ENCODE measurements at places on chromosomes 2 and 18.

DNA sequence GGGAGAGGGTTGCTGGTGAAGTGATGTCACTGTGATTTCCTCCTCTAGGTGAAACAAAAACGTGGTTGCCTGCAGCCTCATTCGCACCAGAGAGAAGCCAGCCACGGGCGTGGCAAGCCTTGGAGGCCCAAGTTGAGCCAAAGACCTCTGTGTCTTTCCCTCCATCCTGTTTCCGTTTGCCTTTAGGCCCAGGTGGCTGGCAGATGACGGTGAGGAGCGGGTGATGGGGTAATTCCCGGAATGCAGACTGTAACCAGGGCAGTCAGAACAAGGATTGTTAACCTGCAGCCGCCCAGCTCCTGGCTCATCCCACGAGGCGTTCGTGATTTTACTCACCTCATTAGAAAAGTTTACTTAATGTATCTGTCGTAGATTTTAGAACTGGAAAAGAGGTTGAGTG is 14.4 kb downstream of the CTIF start:
- DNase-seq = no peak

DNA sequence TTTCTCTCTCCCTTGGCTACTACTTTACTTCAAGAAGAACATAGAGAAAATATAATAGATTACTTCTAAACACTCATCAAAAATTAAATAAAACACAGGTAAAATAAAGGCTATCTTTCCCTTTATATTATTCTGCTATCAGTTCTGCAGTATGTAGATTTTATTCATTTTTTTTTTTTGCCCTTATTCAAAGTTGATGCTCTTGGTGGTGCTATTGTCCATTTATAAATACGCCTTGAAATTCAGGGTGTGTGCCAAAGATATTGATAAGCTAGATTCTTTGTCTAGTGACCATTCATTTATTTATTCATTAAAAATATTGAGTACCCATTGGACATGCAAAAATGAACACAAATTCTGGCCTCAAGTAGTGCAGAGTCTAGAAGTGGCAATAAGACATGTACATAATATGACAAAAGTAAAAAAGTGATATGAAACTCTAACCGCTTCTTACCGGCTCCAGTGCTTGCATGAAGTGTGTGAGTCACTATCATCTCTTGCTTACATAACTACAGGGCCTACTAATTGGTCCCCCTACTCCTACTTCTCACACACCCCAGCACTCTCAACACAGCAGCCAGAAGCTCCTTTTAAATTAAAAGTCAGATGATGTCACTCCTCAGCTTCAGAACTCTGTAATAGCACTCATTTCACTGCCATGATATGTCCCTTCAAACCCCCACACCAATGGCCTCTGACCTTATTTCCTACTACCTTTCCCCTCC is 208.3 kb upstream of the FANCL start:
- no peak for DNase-seq

- no peak for DNase-seq
These were observed 69.6 kb downstream of the MDH1 start for GRCh38 chr2:63658176-63658968.

DNA sequence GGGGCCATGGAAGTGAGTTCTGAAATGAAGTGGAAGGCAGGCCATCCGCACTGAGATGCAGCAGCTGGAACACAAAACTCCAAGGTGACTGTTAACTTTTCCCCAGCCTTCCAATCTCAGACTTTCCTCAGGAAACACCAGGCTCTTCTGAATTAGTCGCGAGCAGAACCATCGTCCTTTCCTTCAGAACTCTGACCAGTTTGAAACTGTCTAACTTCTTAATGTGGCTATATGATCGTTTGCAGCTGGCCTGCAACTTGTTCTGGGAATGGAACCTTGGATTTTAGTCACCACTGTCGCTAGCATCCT is 620 bp upstream of the RPL37A start:
- no peak for DNase-seq

GRCh38 chr2:190272457-190272842 is 47.2 kb downstream of the HIBCH start:
- no peak for DNase-seq

- DNase-seq = no peak
These were observed 126.6 kb downstream of the NOL4 start for GRCh38 chr18:34098109-34098508.

DNA sequence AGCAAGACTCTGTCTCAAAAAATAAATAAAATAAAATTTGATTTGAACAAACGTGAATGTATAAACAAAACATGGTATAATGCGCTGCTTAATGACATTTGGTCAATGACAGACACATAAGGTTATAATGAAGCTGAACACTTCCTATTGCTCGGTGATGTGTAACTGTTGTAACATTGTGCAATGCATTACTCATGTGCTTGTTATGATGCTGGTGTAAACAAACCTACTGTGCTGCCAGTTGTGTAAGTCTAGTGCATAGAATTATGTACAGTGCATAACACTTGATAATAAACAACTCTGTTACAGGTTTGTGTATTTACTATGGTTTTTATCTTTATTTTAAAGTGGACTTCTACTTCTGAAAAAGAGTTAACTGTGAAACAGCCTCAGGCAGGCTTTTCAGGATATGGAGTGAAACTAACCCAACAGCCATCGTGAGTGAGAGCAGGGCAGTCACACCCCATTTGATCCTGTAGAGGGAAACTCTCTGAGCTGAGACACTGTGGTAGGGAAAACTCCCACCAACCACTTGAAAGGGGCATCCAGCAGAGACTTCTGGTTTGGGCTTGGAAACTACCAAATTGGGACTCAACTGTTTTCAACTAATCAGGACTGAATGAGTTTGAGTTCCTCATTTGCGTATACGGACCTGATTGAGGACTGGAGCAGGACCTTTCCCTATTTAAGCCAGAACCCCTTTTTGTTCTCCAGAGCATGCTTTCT is 8.7 kb upstream of the RPRD1A start:
- peak; percentile 28 for DNase-seq

DNA sequence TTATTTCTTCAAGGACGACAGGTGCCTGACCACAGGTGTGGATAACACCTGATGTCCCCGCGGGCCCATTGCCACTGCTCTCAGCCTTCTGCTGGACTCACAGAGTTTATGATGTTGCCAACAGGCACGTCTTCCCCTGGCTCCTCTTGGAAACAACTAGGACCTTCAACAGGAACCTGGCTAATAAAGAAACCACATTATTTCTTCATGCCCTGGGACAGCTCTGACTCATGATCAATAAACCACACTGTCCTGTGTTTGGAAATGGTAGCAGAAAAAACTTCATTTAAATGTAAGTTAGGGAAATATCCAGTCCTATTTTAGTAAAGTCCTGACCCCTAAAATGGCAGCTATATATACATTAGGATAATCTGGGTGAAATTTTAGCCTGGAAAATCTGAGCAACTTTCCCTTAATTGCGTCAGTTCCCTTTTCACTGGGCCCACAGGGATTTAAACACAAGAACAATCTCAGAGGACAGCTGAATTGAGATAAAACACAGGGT is 158.9 kb downstream of the VAPA start:
- no peak for DNase-seq

- no peak for DNase-seq
These were observed 56.2 kb downstream of the AQP4 start for GRCh38 chr18:26809346-26809745.

- DNase-seq = no peak
These were observed at the start of gene ARHGAP25 for GRCh38 chr2:68734688-68735525. Gene ARHGAP25 (plus strand): TSS chr2:68734811. CDS start chr2:68735200, 389 bp downstream.

GRCh38 chr2:222481941-222482340 is 57.6 kb downstream of the SGPP2 start:
- no peak for DNase-seq

GRCh38 chr2:98569197-98569793 is 39.0 kb downstream of the COA5 start:
- no peak for DNase-seq

GRCh38 chr2:127392828-127393578 is 5.2 kb upstream of the MAP3K2 start:
- DNase-seq = no peak
